ENCODE measurements at places on chromosomes 12 and 14.

- no peak for DNase-seq
Observed at GRCh38 chr14:99904506-99904905, 111.3 kb downstream of the EML1 start.

- DNase-seq: no peak
Observed at GRCh38 chr12:42474391-42474790, 115.2 kb downstream of the PRICKLE1 start.

DNA sequence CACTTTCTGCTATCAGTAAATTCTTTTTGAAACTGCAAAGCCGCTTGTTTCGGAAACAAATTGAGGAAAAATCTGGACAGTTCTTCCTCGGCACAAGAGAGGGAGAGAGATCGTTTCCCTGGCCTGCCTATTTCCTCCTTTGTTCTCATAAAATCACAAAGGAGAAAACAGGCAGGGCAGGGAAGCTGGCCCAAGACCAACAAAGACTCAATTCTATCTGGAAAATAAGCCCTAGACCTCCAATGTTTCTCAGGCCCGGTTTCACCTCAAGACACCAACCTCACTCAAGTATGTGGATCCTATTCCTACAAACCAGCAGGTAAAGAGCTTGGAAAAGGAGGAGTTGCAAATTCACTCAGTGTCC, 19.5 kb downstream of the DICER1 start:
- no peak for DNase-seq

DNA sequence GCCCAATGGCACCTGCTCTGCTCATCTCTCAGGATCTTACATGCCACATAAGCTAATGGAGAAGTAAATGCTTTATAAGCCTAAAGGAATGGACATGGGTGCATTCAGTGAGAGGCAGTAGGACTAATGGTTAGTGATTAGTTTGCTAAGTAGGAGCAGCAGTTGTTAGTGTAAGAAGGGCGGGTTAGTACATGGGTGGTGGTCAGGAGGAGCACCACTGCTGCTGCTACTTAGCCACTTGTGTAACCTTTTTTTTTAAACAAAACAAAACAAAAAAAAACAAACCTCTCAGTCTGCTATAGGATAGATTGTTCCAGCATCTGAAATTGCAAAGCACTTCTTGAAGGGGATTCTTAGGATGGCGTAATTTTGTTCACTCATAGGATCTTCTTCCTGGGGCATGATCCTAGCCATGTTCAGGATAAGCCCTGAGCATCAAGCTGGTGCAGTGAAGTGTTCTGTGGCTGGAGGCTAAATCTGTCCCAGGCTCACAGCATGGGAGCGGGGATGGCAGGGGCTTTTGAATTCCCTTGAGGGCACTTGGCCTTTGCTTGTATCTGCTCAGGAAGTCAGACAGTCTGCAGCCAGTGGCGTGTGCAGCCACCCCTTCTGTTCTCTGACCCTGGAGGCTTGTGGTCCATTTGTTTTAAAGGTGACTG, 63.6 kb downstream of the CHST11 start:
- no peak for DNase-seq

DNA sequence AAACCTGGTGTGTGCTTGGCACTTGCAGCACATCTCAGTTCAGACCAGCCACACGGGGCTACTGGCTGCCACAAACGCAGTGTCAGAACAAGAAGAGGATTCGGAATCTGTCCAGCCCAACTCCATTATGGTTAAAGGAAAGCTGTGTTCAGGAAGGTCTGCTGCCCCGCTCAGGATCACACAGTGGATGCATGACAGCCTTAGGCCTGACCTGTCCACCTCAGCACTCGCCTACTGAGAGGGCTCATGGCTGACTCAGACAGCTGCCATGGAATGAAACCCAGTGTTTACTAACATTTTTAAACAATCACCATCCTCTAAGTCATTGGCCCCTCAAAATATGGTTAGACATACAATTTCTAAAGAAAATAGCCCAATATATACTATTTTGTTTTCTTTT, 5.6 kb upstream of the NIN start:
- no peak for DNase-seq

- DNase-seq: no peak
Observed at GRCh38 chr14:69536971-69537370, 37.7 kb downstream of the CCDC177 start.

DNA sequence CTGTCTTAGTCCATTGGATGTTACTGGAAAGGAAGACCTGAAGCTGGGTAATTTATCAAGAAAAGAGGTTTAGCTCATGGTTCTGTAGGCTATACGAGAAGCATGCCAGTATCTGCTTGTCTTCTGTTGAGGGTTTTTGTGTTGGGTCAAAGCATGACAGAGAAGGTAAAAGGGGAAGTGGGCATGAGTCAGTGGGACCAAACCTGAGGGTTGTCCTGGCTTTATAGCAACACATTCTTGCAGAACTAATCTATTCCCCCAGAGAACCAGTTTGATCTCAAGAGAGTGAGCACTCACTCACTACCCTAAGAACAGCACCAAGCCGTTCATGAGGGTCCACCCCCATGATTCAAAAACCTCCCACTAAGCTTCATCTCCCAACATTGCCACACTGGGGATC, 19.0 kb upstream of the KRAS start:
- no peak for DNase-seq

GRCh38 chr14:58640959-58641358, 3.2 kb downstream of the DACT1 start:
- no peak for DNase-seq

GRCh38 chr12:132523576-132524331, 33.8 kb downstream of the FBRSL1 start:
- peak; percentile 37 for DNase-seq

DNA sequence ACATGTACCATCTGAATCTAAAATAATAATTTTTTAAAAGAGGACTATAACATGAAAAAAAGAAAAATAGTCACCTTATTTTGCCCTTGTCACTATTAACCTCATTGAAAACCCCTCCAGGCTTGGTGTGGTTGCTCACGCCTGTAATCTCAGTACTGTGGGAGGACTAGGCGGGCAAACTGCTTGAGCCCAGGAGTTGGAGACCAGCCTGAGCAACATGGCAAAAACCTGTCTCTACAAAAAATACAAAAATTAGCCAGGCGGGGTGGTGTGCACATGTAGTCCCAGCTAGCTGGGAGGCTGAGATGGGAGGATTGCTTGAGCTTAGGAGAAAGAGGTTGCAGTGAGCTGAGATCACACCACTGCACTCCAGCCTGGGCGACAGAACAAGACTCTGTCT, 126.3 kb upstream of the KRAS start:
- no peak for DNase-seq

GRCh38 chr12:123056053-123056452, 75.6 kb downstream of the ARL6IP4 start:
- DNase-seq: no peak

DNA sequence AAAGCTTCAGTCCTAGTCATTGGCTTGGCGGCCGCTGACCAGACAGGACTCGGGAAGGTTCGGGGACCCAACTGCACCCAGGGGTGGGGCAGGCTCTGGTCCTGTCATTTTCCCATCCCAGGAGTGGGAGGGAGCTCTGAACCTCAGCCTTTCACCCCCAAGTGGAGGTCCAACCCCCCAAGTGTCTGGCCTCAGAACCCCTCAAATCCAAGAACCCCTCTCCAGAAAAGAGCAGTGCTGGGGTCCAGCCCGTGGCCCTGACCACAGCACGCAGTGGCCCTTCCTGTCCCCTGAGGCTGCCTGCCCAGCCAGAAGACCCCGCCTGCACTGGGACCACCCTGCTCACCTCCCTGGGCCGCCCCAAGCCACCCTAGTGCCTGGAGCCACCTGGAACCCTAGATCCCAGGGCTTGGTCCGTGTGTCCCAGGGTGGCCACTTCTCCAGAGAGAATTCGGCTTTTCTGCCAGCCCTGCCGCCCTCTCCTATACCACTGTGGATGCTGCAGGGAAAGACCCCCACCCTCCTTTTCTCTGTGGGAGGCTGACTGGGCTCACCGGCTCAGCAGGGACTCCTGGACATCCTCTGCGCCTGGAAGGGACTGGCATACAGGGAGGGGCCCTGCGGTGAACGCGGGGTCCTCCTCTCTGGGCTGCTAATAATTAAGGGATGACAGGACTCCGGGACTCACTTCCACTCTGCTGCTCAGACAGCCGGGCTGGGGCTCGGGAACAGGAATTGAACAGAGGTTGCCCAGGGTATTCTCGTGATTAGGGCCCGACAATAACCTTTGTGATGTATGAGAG, 326.9 kb upstream of the SFSWAP start:
- no peak for DNase-seq

DNA sequence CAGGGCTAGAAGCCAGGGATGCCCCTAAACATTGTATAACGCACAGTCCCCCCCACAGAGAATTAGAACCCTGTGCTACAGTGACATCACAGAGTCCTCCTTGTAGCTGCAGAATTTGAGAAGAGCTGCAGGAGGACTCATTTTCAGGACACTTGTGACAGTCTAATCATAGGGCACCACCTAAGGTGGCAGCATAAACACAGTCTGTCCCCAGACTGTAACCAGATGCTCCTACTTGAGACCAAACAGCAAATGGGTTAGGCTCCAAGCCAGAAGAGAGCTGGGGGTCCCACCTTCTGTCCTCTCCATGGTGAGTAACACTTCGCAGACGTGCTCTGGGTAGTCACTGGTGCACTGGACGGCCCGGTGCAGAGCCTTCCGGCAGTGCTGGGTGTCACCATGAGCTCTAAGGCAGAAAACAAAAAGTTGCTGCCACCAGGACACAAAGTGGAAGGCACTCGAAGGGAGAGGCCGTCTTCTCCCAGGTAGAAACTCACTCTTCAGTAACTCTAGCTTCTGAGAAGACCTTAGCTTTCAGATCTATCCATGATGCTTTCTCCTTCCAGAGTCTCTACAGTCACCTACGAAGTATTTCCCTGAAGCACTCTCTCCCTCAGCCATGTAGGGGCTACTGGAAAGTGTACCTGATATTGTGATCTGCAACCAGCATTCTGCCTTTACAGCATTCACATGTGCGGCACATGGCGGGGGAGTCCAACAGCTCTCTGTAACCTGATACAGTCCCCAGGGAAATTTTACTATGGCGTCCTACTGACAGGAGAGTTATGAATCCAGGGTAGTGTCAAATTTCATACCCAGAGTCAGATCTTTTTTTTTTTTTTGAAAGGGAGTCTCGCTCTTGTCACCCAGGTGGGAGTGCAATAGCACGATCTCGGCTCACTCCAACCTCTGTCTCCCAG, 17.1 kb downstream of the FICD start:
- DNase-seq: no peak

- DNase-seq: no peak
Observed at GRCh38 chr12:65362234-65363031, 84.0 kb downstream of the MSRB3 start.

DNA sequence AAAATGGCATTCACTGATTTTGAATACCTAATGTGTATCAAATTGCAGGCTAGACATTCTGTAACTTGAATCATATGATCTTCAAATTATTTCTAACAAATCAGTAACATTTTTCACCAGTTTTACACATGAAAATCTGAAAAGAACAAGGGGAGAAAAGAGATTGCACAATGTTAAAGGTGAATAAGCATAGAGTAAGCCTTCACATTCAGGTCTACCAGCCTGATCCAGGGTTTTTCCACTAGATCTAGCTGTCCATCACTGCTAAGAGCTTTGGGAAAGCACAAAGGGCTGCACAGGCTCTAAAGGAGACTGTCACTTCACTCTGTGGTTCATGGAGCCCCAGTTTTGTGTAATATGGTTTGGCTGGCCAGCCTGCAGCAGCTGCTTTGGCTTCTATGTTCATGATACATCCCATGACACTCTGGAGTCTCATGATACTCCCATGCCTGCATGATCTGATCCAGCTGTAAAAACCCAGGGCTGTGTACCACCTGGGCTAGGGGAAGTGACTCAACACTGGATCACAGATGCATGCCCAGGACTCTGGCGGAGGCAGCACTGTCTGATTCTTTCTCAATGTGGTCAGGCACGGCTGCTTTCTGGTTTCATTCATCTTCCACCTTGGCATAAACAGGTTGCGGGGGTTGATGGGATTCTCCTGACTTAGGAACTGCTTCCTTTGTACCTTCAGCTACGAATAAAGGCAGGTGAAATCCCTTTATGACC, 859.7 kb downstream of the GALC start:
- DNase-seq: no peak

DNA sequence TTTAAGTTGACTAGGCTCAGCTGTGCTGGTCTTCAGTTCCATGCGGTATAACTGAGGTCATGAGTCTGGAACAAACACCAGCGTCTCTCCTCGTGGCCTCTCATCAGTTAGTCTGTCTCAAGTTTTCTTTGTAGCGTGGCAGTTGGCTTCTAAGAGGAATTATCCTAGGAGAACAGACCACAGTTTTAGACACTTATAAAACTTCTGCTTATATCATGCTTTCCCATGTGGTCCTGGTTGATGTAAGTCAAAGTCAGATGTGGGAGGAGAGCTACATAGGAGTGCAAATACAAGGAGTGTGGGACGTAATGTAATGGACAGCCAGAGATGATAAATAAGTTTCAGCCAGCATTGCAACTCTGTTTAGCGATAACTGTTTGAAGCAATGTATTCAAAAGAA, 14.8 kb downstream of the PLEKHA5 start:
- DNase-seq: no peak

GRCh38 chr12:27176765-27177164, 67.3 kb upstream of the STK38L start:
- DNase-seq: no peak

GRCh38 chr12:49652921-49653520, 29.7 kb downstream of the PRPF40B start:
- DNase-seq: no peak

GRCh38 chr12:60415351-60415750, 819.5 kb downstream of the SLC16A7 start:
- no peak for DNase-seq

DNA sequence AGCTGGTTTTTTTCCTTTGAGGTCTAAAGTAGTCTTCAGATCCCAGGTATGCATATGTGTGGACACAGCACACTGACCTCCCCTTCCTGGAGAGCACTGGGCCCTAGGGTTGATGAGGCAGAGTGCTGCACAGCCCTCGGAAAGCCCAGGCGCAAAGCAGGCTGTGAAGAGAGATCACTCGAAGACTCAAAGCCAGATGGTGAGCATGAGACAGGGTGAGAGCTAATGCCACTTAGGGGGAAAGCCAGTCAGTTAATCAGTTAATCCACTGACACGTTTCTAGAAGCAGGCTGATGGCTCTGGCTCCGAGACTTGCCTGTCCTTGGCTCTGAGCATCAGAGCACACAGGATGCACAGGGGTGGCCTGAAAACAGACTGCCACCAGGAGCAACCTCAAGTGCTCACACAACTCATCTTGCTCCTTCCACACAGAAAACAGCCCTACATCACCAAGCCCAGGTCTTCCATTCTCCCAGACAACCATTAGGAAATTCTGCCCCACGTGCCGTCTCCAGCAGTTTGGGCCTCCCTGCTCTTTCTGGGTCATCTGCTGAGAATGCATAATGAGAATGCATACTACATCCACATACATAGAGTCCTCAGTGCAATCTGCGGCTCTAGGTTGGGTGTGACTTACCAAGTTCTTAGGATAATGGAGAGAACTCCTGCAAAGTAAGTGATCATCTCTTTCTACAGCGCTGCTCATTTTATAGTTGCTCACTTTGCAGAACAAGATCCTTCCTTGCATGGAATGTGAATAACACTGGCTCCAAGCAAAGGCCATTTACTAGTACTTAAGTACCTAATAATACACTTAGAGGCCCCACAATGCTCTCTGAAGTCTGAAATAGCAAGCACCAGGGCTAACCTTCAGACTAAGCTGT, 12.0 kb downstream of the AQP6 start:
- no peak for DNase-seq
